ENCODE measurements at places on chromosomes 3 and 15. TPM values are rescaled to one million over a fixed set of nuclear protein-coding genes. Genes with fewer than 3 reads are reported as not detected.
A peak's percentile ranks its signal among the peaks of the same experiment; 100 is the strongest.

DNA sequence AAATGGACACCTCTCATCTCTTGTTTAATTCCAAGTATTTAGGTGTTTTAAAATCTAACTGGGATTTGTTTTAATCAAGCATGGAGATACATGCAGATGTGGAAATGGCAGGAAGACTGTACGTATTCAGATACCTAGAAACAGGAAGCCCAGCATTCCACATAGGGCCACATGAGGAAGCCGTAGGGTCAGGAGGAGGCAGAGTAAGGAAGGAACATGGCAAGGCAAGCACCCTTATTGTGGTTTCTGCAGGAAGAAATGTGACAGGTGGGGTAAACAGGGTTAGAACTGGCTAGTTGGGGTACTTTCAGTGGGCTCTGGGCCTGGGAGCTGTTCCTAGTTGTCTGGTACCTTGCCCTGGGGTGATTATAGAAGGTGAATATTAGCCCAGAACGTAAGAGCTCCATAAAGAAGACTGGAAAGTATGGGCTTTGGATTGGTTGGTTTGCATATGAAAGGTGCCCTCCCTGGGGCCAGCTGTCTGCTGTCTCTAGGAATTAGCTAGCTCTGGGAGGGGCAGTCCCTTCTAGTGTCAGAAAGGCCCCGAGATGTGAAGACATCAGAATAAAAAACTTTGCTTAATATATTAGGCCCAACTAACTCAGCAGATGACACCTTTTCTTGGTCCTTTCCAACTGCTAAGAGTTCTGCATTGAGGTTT, 107.7 kb upstream of the CADPS start:
- H3K36me3 ChIP-seq: no peaks in the 10 kb centered on the region
- DNase-seq: no peak
- H3K27ac ChIP-seq: no peak overlapping the region
- no peaks in the 10 kb centered on the region for H3K27me3 ChIP-seq
- H3K4me3 ChIP-seq: no peak overlapping the region

Gene PPARG
- 2.5 TPM for total RNA-seq

- no peak overlapping the region for H3K4me3 ChIP-seq
- peaks cover 20% of the 10 kb centered on the region for H3K36me3 ChIP-seq
- DNase-seq: peak; percentile 35
- no peaks in the 10 kb centered on the region for H3K27me3 ChIP-seq
- peaks cover 10% of the 10 kb centered on the region for H3K4me1 ChIP-seq
These were observed 110.2 kb downstream of the NR1I2 start for GRCh38 chr3:119891944-119892721.

GRCh38 chr3:127068111-127068810, 85.3 kb downstream of the PLXNA1 start:
- no peak overlapping the region for H3K4me3 ChIP-seq
- H3K27me3 ChIP-seq: peaks cover 3% of the 10 kb centered on the region
- H3K4me1 ChIP-seq: no peaks in the 10 kb centered on the region
- no peaks in the 10 kb centered on the region for H3K36me3 ChIP-seq
- no peak overlapping the region for H3K27ac ChIP-seq

Gene ISG20
- 31.2 TPM for total RNA-seq

DNA sequence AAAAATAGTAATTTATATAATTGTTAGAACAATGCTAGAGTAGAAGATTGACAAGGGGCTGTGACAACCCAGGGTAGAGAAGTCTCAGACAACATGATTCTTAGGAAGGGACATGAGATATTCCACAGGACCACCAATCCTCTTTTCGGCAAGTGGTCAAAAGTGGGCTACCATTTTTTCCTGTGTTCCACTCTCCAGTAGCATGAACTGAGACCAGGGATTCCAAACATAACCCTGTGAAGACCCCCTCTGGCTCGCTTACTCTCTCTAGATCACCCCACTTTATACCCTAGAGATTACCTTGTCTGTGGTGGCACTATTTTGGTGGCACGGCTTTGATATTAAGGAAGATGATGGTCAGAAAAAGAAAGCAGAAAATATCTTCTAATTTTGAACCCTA, 960 bp downstream of the GCSAM start:
- H3K27ac ChIP-seq: peak overlapping the region; percentile 89
- no peaks in the 10 kb centered on the region for H3K27me3 ChIP-seq
- peak overlapping the region; percentile 23 for H3K4me3 ChIP-seq

GRCh38 chr3:195757827-195758226, 37.0 kb downstream of the MUC20 start:
- no peak overlapping the region for H3K4me3 ChIP-seq
- DNase-seq: no peak
- H3K36me3 ChIP-seq: no peaks in the 10 kb centered on the region
- peaks cover 20% of the 10 kb centered on the region for H3K4me1 ChIP-seq
- H3K27ac ChIP-seq: no peak overlapping the region
- H3K27me3 ChIP-seq: peaks cover 20% of the 10 kb centered on the region

DNA sequence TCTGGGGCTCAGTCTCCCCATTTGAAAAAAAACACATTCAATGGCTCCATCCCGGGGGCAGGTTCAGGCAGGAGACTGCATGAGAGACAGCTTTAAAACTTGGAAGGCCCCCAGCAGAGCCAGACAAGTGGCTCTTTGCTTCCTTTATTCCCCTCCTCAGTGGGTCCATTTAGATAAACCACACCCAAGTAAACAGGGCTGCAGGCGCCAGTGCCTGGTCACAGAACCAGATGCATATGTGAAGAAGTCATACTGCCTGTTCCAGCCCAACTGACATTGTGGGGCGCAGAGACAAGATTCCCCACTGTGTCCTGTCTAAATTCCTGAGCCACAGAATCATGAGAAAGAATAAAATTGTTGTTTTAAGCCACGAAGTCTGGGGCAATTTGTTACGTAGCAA, 9.0 kb downstream of the FBN1 start:
- no peaks in the 10 kb centered on the region for H3K36me3 ChIP-seq
- no peak overlapping the region for H3K27ac ChIP-seq
- no peak overlapping the region for H3K4me3 ChIP-seq
- no peaks in the 10 kb centered on the region for H3K4me1 ChIP-seq

- H3K27me3 ChIP-seq: no peaks in the 10 kb centered on the region
- H3K4me3 ChIP-seq: peak overlapping the region; percentile 86
- peaks cover 31% of the 10 kb centered on the region for H3K36me3 ChIP-seq
- no peak for DNase-seq
These were observed 522 bp upstream of the LMLN start for GRCh38 chr3:197959500-197959890.

DNA sequence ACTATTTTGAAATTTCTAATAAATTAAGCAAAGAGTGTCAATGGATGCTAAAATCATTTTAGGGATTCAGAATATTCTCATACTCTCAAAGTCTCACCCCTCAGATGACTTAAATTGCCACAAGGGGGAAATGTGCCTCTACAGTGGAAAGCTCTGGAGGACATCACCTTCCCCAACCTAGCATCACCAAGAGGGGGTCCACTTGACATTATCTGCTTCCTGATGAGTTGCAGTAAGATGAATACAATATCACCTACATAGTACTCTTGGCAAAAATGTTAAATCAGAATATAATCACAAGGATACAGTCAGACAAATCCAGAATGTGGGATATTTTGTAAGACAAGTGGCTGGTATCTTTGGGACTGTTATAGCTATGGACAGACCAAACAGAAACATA, 290.1 kb downstream of the MFSD1 start:
- no peaks in the 10 kb centered on the region for H3K36me3 ChIP-seq
- H3K27ac ChIP-seq: no peak overlapping the region
- no peaks in the 10 kb centered on the region for H3K4me1 ChIP-seq
- no peaks in the 10 kb centered on the region for H3K27me3 ChIP-seq

Gene TSC22D2
- total RNA-seq: 22.7 TPM

Gene TNFAIP8L3
- total RNA-seq: 0.49 TPM

DNA sequence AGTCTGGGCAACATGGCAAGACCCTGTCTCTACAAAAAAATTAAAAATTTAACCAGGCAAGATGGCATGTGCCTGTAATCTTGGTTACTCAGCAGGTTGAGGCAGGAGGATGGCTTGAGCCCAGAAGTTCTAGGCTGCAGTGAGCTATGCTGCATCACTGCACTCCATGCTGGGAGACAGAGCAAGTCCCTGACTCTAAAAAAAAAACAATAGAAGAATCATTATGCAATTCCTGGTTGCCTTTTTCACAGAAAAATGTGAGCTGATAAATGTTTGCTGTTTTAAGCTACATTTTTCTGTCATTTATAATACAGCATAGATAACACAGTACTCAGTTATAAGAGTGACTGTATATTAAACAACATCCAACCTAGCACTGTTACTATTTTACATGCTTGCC, 148.8 kb downstream of the SCAPER start:
- peaks cover 26% of the 10 kb centered on the region for H3K36me3 ChIP-seq
- no peaks in the 10 kb centered on the region for H3K4me1 ChIP-seq
- H3K27me3 ChIP-seq: no peaks in the 10 kb centered on the region
- no peak for DNase-seq
- no peak overlapping the region for H3K4me3 ChIP-seq

Gene UBAP1L
- total RNA-seq: 5.9 TPM

Gene MKRN2OS
- not detected for total RNA-seq

DNA sequence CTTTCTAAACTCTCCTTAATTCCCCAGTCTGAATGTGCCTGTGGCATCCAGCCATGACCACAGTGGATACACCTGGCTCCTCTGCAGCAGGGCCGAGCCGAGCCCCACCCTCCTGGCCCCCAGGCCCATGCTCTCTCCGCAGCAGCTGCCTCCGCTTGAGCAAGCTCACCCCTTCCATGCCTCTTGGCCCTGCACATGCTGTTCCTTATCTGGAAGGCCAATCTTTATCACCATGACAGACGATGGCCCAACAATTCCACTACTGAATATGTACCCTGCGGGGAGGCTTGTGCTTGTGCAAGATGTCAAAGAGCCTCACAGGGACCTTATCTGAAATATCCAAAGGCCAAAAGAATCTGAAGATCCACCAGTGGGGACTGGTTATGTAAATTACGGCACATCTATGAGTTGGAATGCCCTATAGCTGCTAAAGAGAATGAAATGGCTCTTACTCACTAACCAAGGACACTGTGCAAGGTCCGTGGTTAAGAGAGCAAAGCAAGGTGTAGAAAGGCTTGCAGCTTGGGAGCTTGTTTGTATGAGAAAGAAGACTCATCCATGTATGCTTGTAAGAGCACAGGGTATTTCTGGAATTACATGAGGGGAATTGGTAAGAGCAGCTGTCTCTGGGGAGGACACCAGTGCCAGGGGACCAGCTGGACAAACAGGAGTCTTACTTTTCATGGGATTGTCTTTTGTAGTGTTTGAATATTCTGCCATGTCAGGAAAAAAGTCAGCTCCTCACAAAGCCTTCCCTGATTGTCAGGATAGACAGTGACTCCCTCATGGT, 55.2 kb downstream of the WNT7A start:
- no peak for DNase-seq
- H3K36me3 ChIP-seq: no peaks in the 10 kb centered on the region
- H3K4me3 ChIP-seq: no peak overlapping the region

GRCh38 chr3:39651993-39652739, 157.2 kb upstream of the MYRIP start:
- no peak overlapping the region for H3K27ac ChIP-seq
- no peaks in the 10 kb centered on the region for H3K36me3 ChIP-seq
- no peak overlapping the region for H3K4me3 ChIP-seq
- DNase-seq: no peak
- no peaks in the 10 kb centered on the region for H3K27me3 ChIP-seq

DNA sequence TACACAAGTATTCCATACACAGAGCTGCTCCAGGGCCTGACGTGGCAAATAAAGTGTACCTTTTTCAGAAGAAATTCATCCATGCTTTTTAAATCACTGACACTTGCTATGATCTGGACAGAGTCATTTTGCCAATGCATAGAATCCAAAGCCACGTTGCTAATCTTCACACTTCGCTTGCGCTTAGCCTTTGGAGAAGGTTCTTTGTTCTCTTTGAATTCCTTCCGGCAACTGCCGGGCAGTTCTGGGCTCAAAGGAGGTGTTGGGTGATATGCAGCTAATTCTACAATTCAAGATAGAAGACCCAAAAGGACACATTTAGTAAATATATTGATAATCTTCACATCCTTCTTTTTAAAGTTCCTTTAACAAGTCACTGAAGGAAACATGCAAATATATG, 69.9 kb downstream of the NR2E3 start:
- DNase-seq: no peak
- no peaks in the 10 kb centered on the region for H3K27me3 ChIP-seq
- no peak overlapping the region for H3K4me3 ChIP-seq
- peaks cover 1% of the 10 kb centered on the region for H3K36me3 ChIP-seq

DNA sequence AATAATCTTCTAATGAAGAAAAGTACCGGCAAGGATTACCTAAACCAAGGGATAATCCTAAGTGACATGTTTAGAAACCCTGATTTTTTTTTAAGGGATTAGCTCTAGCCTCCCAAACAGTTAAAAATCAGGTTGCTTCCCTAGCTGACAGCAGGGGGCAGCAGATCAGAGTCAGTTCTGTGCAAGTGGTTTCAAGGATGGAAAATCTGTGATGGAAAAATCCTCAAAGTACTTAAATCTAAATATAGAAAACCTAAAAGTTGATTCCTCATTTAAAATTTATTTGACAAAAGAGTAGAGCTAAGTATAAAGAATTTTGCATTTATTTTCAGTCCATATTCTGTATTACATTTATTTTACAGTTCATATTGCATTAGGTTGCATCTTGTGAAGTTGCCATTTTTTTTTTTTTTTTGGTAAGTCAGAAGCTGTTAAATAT, 107.6 kb downstream of the PEX5L start:
- H3K4me1 ChIP-seq: no peaks in the 10 kb centered on the region
- H3K4me3 ChIP-seq: no peak overlapping the region
- H3K27ac ChIP-seq: no peak overlapping the region
- H3K27me3 ChIP-seq: peaks cover 13% of the 10 kb centered on the region

GRCh38 chr15:77702211-77702957, 69.7 kb upstream of the LINGO1 start:
- H3K36me3 ChIP-seq: no peaks in the 10 kb centered on the region
- no peaks in the 10 kb centered on the region for H3K27me3 ChIP-seq
- no peak for DNase-seq
- H3K4me3 ChIP-seq: no peak overlapping the region
- H3K4me1 ChIP-seq: no peaks in the 10 kb centered on the region

Gene MAGEL2
- total RNA-seq: not detected

DNA sequence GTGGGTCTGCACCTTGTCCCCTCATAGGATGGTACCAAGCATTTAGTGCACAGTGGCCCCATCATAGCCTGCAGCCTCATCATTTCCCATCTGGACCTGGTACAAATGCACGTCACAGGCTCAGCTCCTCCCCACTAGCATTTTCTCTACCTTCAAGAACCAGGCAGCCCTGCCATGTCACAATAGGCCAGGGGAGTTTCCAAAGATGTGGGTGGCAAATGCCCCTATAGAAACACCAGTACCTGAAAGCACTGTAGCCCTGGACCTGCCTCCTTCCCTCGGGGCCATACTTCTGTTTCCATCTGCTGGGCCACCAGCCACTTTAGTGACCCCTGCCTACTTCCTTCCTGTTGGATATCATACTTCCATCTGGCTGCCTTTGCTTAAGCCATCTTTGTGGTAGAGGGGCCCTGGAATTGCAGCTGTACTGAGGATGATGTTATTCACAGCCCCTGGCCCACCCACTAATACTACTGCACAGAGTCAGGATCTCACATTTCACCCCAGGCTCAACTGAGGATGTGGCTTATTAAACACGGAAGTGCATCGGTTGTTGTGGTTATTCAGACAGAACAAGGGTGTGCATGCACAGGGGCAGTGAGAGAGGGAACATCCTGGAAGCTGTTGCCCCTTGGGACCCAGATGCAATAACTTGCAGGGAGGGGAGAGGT, 3.8 kb downstream of the TCTA start:
- H3K27ac ChIP-seq: peak overlapping the region; percentile 98
- H3K27me3 ChIP-seq: no peaks in the 10 kb centered on the region
- peaks cover 23% of the 10 kb centered on the region for H3K36me3 ChIP-seq
- peak; percentile 58 for DNase-seq
- peaks cover 59% of the 10 kb centered on the region for H3K4me1 ChIP-seq
- peak overlapping the region; percentile 64 for H3K4me3 ChIP-seq

Gene LRRN1
- not detected for total RNA-seq

GRCh38 chr3:52254608-52255007, 9.0 kb downstream of the PPM1M start:
- no peaks in the 10 kb centered on the region for H3K27me3 ChIP-seq
- H3K4me3 ChIP-seq: peak overlapping the region; percentile 86
- H3K27ac ChIP-seq: peak overlapping the region; percentile 99
- peaks cover 83% of the 10 kb centered on the region for H3K4me1 ChIP-seq
- H3K36me3 ChIP-seq: peaks cover 67% of the 10 kb centered on the region

Gene PLSCR5
- not detected for total RNA-seq

Measured in activated T-helper 1 cell treated with anti-CD3 and anti-CD28 coated beads, Interleukin-12 subunit alpha, Interleukin-12 subunit beta, Interleukin-2, Interleukin-4 antibody, amounts not matched to agents 30 ng/mL and 10 ng/mL and 1 ng/mL, durations not matched to agents 14 hours and 24 hours and 36 hours (primary cell).